Activated naive CD8-positive, alpha-beta T cell treated with anti-CD3 and anti-CD28 coated beads, Interleukin-2, amount 10 ng/mL, durations not matched to agents 7 days and 5 days (primary cell): ENCODE measurements at places on chromosomes 2 and 18. TPM values are rescaled to one million over a fixed set of nuclear protein-coding genes. Genes with fewer than 3 reads are reported as not detected.

DNA sequence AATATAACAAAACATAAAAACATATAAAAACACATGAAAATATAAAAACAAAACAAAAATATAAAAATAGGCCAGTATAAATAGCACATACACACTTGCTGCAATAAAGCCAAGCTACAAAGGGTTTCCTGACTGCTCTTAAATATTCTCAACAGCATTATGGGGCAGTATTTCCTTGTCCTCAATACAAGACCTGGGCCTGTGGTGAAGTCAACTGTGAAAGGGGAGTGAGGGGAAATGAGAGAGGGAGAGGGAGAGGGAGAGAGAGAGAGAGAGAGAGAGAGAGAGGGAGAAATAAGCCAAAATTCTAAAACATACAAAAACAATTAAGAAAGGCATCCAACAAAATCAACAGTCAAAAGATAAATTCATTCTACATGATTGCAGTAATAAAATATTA, 82.6 kb upstream of the NEDD4L start:
- DNase-seq = no peak

- no peaks in the 10 kb centered on the region for H3K36me3 ChIP-seq
- no peaks in the 10 kb centered on the region for H3K4me1 ChIP-seq
- H3K4me3 ChIP-seq = no peak overlapping the region
- H3K27ac ChIP-seq = no peak overlapping the region
- no peaks in the 10 kb centered on the region for H3K27me3 ChIP-seq
Measured at GRCh38 chr18:52312346-52312745, 27.7 kb upstream of the DCC start.

GRCh38 chr2:120189189-120189588, 34.0 kb downstream of the TMEM185B start:
- DNase-seq = no peak
- no peak overlapping the region for H3K4me3 ChIP-seq
- no peak overlapping the region for H3K27ac ChIP-seq

DNA sequence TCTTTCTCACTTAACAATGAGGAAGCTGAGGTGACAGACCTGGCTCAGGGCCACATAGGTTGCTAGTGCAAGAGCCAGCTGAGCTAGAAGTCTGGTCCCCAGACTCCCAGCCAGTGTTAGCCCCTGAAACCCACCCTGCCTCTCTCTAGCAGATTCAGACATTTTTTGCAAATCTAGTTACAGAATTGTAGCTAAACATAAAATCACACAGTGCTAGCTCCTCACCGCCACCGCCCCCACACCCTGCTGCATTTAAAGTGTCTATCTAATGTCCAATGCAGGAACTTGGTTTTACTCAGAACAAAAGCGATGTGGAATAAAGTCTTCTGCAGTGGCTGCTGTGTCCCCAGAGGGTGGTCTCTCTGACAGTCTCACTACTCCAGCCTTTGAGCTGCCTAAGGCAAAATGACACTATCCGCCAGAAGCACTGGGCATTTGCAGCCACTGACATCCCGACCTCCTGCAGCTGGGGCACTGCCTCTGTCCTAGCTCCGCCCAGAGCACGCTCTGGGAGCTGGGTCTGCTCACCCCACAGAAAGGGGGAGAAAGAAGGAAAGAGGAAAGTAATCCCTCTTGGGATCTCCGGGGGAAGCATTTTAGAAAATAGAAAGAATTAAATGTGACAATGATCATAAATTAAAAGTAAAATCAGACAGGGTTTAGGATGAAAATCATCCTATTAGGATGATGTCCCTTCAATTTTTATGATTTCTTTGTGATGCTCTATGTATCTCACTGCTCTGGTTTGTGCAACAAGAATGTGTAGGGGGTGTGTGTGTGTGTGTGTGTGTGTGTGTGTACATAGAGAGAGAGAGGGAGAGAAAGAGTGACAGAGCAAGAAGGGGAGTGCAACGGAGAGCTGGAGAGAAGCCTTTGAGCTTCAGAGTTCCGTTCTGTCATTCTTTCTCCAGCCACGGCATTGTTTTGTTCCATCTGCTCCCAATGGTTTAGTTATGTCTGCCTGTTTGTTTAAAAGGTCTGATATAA, 50.5 kb upstream of the ST8SIA3 start:
- H3K4me1 ChIP-seq = no peaks in the 10 kb centered on the region
- peaks cover 12% of the 10 kb centered on the region for H3K27me3 ChIP-seq
- DNase-seq = no peak
- no peak overlapping the region for H3K4me3 ChIP-seq

GRCh38 chr2:25341011-25341727, 556 bp downstream of the DNMT3A start:
- no peak overlapping the region for H3K4me3 ChIP-seq
- H3K27me3 ChIP-seq = no peaks in the 10 kb centered on the region
- H3K4me1 ChIP-seq = peaks cover 37% of the 10 kb centered on the region
- H3K36me3 ChIP-seq = no peaks in the 10 kb centered on the region

DNA sequence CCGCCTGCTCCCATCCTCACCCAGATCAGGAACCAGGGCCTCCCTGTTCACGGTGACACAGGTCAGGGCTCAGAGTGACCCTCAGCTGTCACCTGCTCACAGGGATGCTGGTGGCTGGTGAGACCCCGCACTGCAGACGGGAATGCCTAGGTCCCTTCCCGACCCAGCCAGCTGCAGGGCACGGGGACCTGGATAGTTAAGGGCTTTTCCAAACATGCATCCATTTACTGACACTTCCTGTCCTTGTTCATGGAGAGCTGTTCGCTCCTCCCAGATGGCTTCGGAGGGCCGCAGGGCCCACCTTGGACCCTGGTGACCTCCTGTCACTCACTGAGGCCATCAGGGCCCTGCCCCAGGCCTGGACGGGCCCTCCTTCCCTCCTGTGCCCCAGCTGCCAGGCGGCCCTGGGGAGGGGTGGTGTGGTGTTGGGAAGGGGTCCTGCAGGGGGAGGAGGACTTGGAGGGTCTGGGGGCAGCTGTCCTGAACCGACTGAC, 31.7 kb downstream of the GPC1 start:
- H3K4me3 ChIP-seq = no peak overlapping the region
- H3K4me1 ChIP-seq = peaks cover 2% of the 10 kb centered on the region
- no peak for DNase-seq
- H3K27ac ChIP-seq = no peak overlapping the region
- no peaks in the 10 kb centered on the region for H3K27me3 ChIP-seq

- H3K27me3 ChIP-seq = no peaks in the 10 kb centered on the region
- no peak overlapping the region for H3K4me3 ChIP-seq
- H3K27ac ChIP-seq = no peak overlapping the region
- no peaks in the 10 kb centered on the region for H3K36me3 ChIP-seq
- no peaks in the 10 kb centered on the region for H3K4me1 ChIP-seq
Measured at GRCh38 chr2:117492209-117492851, 322.2 kb upstream of the DDX18 start.

GRCh38 chr18:42780171-42780570, 335.3 kb downstream of the RIT2 start:
- H3K36me3 ChIP-seq = no peaks in the 10 kb centered on the region
- no peak overlapping the region for H3K27ac ChIP-seq
- no peaks in the 10 kb centered on the region for H3K4me1 ChIP-seq
- no peaks in the 10 kb centered on the region for H3K27me3 ChIP-seq
- H3K4me3 ChIP-seq = no peak overlapping the region

DNA sequence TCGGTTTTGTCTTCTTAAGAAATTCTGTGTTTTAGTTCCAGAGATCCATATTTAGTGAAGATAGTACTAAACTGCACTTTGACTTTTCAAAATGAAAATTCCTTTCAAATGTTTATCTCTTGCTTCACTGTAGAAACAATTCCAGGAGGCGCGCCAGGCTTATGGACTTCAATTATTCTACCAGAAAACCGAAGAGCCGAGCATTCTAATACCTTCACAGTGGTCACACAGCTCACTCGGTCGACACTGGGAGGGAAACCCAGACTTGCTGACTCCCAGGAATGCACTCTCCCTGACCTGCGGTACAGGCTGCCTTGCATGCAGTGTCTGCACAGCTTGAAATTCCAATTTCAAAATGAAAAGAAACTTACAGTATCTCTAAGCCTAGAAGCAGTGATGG, 119.9 kb upstream of the PIEZO2 start:
- H3K4me3 ChIP-seq = no peak overlapping the region
- no peaks in the 10 kb centered on the region for H3K27me3 ChIP-seq
- H3K36me3 ChIP-seq = no peaks in the 10 kb centered on the region
- DNase-seq = no peak
- no peak overlapping the region for H3K27ac ChIP-seq

- H3K27ac ChIP-seq = no peak overlapping the region
- DNase-seq = no peak
- peaks cover 8% of the 10 kb centered on the region for H3K4me1 ChIP-seq
- H3K36me3 ChIP-seq = peaks cover 1% of the 10 kb centered on the region
- H3K27me3 ChIP-seq = peaks cover 62% of the 10 kb centered on the region
Measured at GRCh38 chr2:238235856-238236255, 4.0 kb downstream of the HES6 start.

GRCh38 chr18:21387886-21388285, 145.9 kb downstream of the GREB1L start:
- H3K4me1 ChIP-seq = no peaks in the 10 kb centered on the region
- H3K36me3 ChIP-seq = no peaks in the 10 kb centered on the region
- H3K27ac ChIP-seq = no peak overlapping the region
- peaks cover 11% of the 10 kb centered on the region for H3K27me3 ChIP-seq
- no peak for DNase-seq

DNA sequence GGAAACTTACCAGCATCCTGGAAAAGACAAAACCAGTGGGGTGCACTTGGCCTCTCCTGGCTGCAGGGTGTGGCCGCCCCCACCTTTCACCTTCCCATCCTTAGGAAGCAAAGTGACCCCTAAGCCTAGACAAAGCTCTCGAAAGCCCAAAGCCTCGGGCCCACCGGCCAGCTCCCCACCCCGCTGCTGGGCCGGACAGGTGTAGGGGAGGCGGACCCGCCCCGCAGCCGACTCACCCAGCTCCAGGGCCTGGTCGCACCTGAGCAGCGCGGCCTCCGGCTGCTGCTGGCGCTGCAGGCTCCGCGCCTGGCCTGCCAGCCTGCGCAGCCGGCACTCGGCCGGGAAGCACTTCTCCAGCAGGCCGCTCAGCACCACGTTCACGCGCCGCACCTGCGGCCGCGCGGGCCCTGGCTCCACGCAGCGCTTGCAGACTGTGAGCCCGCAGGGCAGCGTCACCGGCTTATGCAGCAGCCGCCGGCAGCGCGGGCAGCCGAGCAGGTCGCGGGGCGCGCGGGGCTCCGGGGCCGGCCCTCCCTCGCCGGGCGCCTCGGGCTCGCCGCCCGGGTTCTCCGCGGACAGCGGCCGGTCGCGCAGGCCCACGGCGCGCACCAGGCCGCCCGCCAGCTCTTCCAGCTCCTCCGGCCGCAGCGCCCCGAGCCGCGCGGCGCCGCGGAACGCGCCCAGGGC, 979 bp downstream of the LONRF2 start:
- no peak overlapping the region for H3K4me3 ChIP-seq
- no peak overlapping the region for H3K27ac ChIP-seq
- peaks cover 67% of the 10 kb centered on the region for H3K27me3 ChIP-seq
- peaks cover 4% of the 10 kb centered on the region for H3K36me3 ChIP-seq

GRCh38 chr2:176747928-176748327, 464.7 kb upstream of the HNRNPA3 start:
- H3K36me3 ChIP-seq = no peaks in the 10 kb centered on the region
- no peak overlapping the region for H3K27ac ChIP-seq
- no peaks in the 10 kb centered on the region for H3K27me3 ChIP-seq
- no peak overlapping the region for H3K4me3 ChIP-seq
- H3K4me1 ChIP-seq = peaks cover 10% of the 10 kb centered on the region
- DNase-seq = no peak

GRCh38 chr18:8253944-8254343, 355.3 kb upstream of the RAB12 start:
- H3K27ac ChIP-seq = no peak overlapping the region
- no peaks in the 10 kb centered on the region for H3K27me3 ChIP-seq
- no peak for DNase-seq

GRCh38 chr2:157413326-157414035, 30.4 kb downstream of the CYTIP start:
- H3K27me3 ChIP-seq = no peaks in the 10 kb centered on the region
- no peak for DNase-seq
- peaks cover 73% of the 10 kb centered on the region for H3K4me1 ChIP-seq

DNA sequence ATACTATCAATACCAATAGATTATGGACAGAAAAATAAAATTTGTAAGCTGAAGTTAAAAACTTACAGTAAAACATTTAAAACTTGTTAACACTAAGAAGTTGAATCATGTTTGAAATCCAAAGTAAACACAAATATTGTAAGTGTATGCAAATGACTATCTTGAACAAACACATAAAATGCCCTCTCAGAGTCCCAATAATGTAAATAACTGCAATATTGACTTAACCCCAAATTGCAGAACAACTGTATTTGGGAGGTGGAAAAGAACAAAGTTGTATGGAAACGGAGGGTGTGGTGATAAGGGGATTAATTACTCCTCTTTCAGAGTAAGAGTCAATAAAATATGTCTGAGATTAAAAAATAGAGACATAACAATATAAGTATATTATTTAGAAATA, 140.0 kb upstream of the NOL4 start:
- no peaks in the 10 kb centered on the region for H3K27me3 ChIP-seq
- no peak overlapping the region for H3K27ac ChIP-seq
- no peaks in the 10 kb centered on the region for H3K36me3 ChIP-seq
- no peak for DNase-seq

DNA sequence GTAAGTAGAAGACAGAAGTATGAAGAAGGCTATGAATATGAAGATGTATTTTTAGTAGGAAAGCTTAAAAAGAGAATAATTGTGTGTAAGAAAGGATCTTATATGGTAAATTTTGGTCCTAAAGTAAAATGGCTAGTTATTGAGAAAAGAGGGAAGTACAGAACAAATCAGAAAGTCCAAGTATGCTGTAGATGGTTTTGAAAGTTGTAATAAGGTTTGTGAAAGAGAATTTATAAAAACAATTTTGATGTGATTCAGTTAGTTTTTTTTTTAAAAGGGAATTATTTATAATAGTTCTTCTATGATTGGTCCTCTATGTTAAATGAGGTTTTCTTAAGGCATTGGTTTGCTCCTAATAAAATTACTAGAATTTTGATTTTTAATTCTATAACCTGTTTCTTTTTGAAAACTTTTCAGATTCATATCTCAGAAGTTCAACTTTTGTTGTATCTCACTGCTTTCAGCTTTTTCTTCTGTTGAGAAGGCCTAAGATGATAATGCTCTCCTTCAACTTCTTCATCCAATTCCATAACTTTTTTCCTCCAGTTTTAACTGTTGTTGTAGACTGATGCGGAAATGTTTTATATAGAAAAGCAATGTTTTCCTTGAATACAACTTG, 322.7 kb downstream of the NOL4 start:
- H3K4me1 ChIP-seq = no peaks in the 10 kb centered on the region
- H3K36me3 ChIP-seq = no peaks in the 10 kb centered on the region
- no peaks in the 10 kb centered on the region for H3K27me3 ChIP-seq
- H3K27ac ChIP-seq = no peak overlapping the region
- no peak for DNase-seq

GRCh38 chr2:127945281-127945680, 59.5 kb upstream of the AMMECR1L start:
- H3K4me1 ChIP-seq = no peaks in the 10 kb centered on the region
- no peak overlapping the region for H3K4me3 ChIP-seq
- DNase-seq = no peak
- no peak overlapping the region for H3K27ac ChIP-seq
- no peaks in the 10 kb centered on the region for H3K27me3 ChIP-seq

Gene TMEM150A
- total RNA-seq = 5.3 TPM

Gene SLC4A5
- 3.6 TPM for total RNA-seq

Gene EFHD1
- 7.6 TPM for total RNA-seq

Gene SCYGR4
- total RNA-seq = not detected

Gene CYTIP
- total RNA-seq = 238 TPM

Gene CHRND
- total RNA-seq = not detected

Gene CLEC4F
- total RNA-seq = not detected

Gene EHD3
- total RNA-seq = 1.5 TPM

Gene CDH2
- total RNA-seq = not detected

Gene NCKAP1
- total RNA-seq = 0.69 TPM

Gene CYS1
- total RNA-seq = 0.14 TPM
